ENCODE measurements at places on chromosomes 2 and 18. TPM values are rescaled to one million over a fixed set of nuclear protein-coding genes. Genes with fewer than 3 reads are reported as not detected.

IL18R1 gene
- 4.3 TPM for total RNA-seq

C2orf80 gene
- not detected for total RNA-seq

SLC38A11 gene
- total RNA-seq: 3.2 TPM

GRB14 gene
- total RNA-seq: 19.0 TPM

FBXO36 gene
- 7.2 TPM for total RNA-seq

HOXD12 gene
- total RNA-seq: 0.23 TPM

SLC19A3 gene
- 15.9 TPM for total RNA-seq

CPO gene
- total RNA-seq: not detected

CRYBA2 gene
- not detected for total RNA-seq

IL36G gene
- total RNA-seq: not detected

BARD1 gene
- total RNA-seq: 41.9 TPM

PLCD4 gene
- total RNA-seq: 6.7 TPM

ATP5F1A gene
- total RNA-seq: 476 TPM

LCT gene
- 0.06 TPM for total RNA-seq

STK11IP gene
- total RNA-seq: 26.2 TPM

SLC35F5 gene
- 193 TPM for total RNA-seq

UGT1A6 gene
- 3.4 TPM for total RNA-seq

ATP6V1B1 gene
- 73.2 TPM for total RNA-seq

RBFA gene
- 44.6 TPM for total RNA-seq

SCN9A gene
- 5.0 TPM for total RNA-seq

AQP12A gene
- total RNA-seq: not detected

TEKT4 gene
- total RNA-seq: 0.29 TPM

TRABD2A gene
- total RNA-seq: 1.1 TPM

GCKR gene
- 0.12 TPM for total RNA-seq

AGXT gene
- total RNA-seq: not detected

EVA1A gene
- total RNA-seq: 34.6 TPM

CXXC1 gene
- total RNA-seq: 64.0 TPM

OR6B2 gene
- not detected for total RNA-seq

IL36RN gene
- not detected for total RNA-seq

IL1R2 gene
- total RNA-seq: 2.7 TPM

SCYGR1 gene
- not detected for total RNA-seq

ACVR1C gene
- 0.18 TPM for total RNA-seq

RBKS gene
- total RNA-seq: 6.1 TPM

KATNAL2 gene
- 8.3 TPM for total RNA-seq

FBLN7 gene
- total RNA-seq: 12.6 TPM

SLC23A3 gene
- total RNA-seq: 6.9 TPM

FBXO48 gene
- 0.53 TPM for total RNA-seq
